ENCODE measurements at places on chromosomes 7 and 10.

DNA sequence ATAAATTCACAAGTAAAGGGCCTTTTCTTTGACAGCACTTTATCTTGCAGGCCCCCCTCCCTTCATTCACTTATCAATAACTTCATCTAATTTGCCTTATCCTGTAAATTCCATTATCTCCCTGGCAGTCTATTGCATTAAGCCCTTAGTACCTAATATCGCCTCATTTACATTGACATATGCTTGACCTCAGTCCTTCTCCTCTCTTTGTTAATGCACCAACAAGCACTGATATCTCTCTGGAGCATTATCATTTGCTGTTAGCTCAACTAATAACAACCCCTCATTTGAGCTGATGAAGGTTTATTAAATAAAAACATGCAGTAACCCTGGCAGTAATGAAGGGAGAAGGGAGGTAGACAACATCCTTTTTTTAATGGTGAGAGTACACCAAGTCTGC, 46.8 kb downstream of the EXOC4 start:
- no peak for DNase-seq

DNA sequence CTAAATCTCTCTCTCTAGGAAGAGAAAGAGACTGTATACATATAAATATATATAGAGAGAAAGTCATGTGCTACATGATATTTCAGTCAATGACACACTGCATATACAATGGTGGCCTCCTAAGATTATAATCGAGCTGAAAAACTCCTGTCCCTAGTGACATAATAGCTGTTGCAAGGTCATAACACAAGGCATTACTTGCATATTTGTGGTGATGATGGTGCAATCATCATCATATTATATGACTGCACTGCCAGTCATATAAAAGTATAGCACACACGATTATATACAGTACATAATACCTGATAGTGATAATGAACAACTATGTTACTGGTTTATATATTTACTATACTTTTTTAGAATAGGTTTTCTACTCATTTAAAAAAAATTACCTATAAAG, 316.7 kb downstream of the FGFR2 start:
- DNase-seq, result no peak

DNA sequence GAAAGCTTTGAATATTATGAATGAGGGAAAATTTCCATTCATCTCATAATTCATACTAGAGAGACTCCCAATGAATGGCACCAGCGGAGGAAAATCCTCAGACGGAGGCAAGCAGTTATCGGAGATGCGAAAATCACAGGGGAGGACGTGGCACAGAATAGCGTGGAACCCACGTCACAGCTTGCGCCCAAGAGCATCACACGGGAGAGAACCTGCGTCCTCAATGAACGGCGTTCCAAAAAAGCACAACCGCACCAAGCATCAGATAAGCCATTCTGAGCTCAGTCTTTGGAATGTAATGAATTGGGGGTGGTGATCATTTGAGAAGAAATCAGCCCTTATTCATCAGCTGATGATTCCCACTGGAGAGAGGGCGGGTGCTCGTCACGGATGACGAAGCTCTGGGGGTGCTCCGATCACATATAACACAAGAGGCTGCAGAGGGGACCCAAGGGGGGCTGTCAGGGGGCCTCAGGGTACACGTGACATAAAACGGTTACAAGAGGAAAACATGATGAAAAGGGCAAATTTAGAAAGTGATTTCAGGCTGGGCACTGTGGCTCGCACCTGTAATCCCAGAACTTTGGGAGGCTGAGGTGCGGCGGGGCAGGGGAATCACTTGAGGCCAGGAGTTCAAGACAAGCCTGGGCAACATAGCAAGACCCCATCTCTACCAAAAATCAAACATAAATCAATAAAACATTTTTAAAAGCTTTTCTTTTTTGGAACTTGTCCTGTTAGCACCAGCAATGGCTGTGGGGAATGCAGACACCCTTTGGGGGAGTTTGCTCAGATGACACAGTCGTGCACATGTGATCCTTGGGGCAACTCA, 33.8 kb upstream of the FIS1 start:
- DNase-seq, result no peak

DNA sequence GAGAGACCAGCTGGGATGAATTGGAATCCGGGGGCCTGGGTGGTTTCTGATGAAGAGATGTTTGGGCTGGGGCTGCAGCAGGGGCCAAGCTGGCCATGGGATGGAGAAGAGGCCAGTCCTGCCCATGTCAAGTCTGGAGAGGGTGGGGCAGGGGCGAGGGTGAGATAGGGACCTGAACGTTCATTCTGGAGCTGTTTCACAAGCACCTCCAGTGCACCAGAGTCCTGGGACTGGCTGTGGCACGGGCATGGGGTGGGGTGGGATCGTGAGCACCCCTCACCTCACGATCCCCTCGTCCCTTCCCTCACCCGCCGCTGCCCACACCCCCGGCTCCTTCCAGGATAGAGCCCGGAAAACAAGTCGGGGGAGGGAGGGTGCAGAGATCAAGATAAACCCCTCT, 25.8 kb upstream of the PSMG3 start:
- no peak for DNase-seq

DNA sequence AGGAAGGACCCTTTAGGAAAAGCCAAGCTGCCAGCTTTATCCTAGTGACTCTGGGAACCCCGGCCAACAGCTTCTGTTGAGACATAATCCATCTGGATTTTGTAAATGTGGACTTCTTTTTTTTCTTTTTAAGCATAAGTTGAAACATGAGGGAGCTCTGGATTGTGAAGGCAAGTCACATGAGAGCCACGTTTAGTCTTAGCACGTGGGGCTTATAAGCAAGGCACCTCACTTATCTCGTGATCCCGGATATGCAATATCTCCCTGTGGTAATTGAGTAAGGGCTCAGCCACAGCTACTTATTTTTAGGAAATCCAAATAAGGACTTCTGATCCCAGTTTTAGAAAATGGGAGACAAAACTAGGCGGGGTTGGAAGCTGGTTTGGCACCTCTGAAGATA, 111.2 kb upstream of the PTN start:
- no peak for DNase-seq

GRCh38 chr10:121051171-121051570, 200.0 kb downstream of the WDR11 start:
- no peak for DNase-seq

DNA sequence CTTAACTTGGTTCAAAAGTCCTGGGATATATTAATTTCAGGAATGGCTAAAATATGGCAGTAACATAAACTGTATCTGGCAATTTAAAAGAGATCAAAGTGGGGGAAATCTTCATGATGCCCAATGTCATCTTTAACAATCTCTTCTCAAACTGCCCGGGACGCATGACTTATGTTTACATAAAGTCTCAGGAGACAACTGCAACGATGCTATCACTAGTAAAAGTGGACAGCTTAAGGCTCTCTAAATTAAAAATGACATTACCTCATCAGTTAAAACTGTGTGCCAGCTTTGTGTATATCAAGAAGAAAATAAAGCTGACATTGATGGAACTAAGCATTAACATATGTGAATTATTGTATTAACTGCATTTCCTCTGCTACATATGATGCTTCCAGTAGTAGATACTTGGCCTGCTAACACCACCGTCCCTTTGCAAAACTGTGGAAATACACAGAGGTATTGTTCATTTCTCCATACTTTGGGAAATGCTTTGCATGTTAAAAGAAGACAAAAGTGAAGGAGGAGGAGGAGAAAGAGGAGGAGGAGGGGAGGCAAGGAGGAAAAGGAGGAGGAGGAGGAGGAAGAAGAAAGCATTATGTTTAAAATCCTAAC, 62.4 kb downstream of the NRP1 start:
- no peak for DNase-seq

GRCh38 chr10:102555781-102556328, 52.1 kb downstream of the SUFU start:
- no peak for DNase-seq

DNA sequence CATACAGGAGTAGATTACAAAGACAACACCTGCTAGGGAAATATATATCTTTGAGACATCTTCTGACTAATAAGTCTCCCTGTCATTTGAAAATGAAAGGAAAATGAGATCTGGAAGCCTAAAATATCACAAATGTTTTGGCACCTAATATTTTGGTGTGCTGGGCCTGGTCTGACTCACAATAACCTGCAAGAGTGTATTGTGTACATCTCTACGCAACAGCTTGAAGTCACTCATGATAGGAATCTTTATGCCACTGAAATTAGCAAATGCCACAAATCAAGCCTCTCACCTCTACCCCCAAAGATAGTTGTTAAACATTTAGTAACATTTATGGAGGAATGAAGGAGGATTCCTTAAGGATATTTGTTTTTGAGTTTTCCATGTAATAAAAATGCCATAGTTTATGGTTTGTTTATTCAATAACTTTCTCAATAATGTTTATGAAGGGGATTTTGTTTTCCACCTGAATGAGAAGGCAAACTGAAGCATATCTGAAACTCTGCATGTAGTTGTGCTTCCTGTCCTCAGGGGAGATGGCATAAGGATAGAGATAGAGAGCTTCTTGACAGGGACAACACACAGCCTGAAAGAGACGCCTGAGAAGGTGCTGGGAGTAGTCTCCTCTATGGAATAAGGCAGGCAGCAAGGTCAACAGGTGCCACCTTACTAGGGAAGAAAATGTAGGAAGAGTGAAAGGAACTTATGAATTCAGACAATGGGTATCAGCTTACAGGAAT, 197.4 kb downstream of the AHR start:
- DNase-seq, result no peak

GRCh38 chr10:103197174-103197573, 4.1 kb upstream of the NT5C2 start:
- DNase-seq, result peak; percentile 5

- DNase-seq, result no peak
Observed at GRCh38 chr7:24943096-24943948, 36.7 kb downstream of the OSBPL3 start.

- DNase-seq, result no peak
Observed at GRCh38 chr7:110718503-110719205, 372.3 kb upstream of the LRRN3 start.

- no peak for DNase-seq
Observed at GRCh38 chr10:64617085-64617484, 1095.9 kb downstream of the REEP3 start.

- peak; percentile 41 for DNase-seq
Observed at GRCh38 chr10:110460111-110460809, 37.4 kb upstream of the DUSP5 start.

DNA sequence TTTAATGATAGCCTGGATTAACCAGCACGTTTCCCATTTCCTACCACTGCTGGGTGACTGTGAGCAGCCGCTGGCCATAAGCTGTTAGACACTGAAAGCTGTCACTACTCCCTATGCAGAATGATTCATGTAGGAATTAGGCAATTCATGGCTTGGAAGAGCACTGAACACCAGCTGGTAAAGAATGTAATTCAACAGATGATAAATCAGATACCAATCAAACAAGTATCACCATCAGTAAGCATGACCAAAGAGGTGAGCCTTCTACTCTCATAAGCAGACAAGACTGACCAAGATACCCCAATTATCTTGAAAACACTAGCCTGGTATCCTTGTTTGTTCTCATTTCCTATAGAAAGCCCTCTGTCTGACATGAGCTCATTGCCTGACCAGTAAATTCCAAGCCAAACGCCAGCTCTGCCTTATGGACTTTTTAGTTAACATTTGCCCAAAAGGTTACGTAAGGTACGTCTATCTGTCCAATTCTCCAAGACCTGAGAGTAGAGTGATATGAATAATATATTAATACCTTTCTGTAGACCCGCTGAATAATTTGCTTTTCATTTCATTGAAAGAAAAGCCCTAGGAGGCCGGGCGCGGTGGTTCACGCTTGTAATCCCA, 127.7 kb downstream of the ELMO1 start:
- no peak for DNase-seq

DNA sequence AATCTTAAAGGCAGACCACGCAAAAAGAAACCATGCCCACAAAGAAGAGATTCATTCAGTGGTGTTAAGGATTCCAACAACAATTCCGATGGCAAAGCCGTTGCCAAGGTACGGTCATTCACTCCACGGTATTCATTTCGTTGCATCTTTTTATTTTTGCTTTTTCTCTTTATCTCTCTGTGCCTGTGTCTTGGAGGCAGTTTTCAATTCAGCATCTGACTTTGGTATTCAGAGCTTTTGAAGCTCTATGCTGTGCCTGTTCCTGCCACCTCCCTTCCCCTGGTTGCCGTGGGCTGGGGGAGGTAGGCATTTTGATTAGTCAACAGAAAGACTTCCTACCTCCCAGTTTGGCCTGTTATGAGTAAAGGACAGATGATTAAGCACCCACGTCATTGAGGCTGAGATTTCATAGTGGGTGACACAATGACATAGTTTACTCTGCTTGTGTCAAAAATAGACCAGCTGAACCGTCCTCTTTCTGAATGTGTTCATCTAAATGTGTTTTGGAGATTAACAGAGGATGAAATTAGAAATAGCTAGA, 149.5 kb downstream of the ARID5B start:
- DNase-seq, result peak; percentile 91

DNA sequence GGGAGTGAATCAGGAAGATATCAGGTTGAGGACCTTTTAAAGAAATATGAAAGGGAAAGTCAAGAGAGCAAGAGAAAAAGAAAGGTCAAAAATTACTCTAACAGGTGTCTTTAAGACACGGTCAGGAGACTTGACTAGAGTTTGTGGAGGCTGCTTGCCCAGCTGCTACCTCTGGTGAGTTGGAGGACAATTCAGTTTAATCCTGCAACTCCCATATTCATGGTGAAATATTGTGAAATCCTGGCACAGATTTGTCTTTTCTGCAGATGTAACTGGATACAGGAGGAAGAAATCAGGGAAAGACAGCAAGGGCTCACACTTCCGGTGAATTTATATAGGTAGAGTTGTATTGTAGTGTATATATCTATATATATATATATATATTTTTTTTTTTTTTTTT, 93.5 kb downstream of the AKAP9 start:
- DNase-seq, result no peak

- no peak for DNase-seq
Observed at GRCh38 chr10:103667356-103667755, 173.9 kb downstream of the NEURL1 start.

DNA sequence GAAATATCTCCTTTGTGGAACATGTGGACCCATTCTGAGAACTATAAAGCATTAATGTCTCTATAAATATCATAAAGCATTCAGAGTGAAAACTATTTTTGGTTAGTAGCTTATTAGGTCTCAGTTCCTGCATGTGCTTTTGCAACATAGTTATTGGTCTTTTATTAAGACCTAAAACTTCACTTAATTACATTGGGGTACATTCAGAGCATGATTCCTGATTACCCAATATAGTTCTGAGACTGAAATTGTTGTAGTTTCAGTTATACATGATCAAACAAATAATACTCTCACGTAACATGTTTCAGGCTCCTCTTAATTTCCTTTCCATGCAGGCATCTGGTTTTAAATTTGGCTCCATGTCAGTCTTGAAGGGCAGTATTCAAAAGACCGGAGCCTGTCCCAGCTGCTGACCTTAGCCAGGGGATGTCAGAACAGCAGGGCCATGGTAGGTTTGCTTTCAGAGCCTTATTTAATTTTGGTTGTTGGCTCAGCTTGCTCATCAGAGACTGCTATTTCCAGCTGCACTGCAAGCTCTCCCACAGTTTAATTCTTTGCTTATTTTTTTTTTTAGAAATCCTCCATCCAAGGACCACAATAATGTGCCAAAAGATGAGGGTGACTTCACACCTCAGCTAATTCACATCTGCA, 447.8 kb upstream of the FZD8 start:
- DNase-seq, result no peak

GRCh38 chr7:31455844-31456243, 58.0 kb upstream of the ITPRID1 start:
- no peak for DNase-seq

- no peak for DNase-seq
Observed at GRCh38 chr10:51214207-51215196, 140.2 kb downstream of the PRKG1 start.

GRCh38 chr10:66964946-66965345, 39.1 kb downstream of the LRRTM3 start:
- DNase-seq, result no peak
